ENCODE measurements at places on chromosomes 12 and 14.

DNA sequence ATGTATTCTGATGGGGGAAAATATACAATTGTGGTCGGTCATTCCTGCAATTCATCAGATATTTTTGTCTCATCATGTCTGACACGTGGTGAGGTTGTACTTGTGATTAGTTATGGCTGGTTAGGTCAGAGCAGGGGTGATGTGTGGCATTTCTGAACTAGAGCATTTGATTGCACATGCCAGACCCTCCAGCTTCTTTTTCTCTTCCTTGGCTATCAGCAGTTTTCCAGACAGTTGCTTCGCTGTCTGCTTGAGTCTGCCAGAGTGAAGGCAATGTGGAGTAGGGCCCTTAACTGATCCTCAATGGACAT, 25.9 kb downstream of the TMEM117 start:
- no peak for DNase-seq

GRCh38 chr12:52369211-52369610, 1.9 kb upstream of the KRT85 start:
- no peak for DNase-seq

DNA sequence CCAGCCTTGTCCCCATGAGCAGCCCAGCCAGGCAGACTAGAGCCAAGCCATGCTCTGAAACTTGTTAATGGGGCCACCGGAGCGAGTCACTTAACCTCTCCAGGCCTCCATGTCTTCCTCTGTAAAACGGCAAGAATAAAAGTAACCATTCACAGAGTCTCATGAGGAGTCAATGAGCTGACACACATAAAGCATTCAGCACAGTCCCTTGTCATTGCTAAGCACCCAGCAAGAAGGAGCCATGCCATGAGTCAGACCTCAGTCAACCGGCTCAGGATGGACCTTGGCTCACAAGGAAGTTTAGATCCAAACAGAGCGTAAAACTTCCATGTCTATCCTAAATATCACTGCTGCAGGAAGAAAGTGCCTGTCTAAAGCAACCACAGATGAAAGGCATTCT, 10.6 kb downstream of the FICD start:
- DNase-seq: no peak

DNA sequence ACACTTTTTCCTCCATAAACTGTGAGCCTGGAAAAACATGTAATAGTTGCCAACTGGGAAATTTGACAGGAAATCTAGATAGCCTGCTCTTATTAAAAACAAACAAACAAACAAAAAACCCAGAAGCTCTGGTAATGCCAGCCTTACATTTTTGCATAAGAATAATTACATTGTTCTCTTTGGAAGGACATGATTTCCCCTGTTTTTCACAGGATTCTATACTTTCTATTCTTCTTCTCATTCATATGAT, 137.9 kb downstream of the AEBP2 start:
- DNase-seq: no peak

- DNase-seq: no peak
Measured at GRCh38 chr12:81819991-81820633, 61.0 kb upstream of the PPFIA2 start.

- DNase-seq: no peak
Measured at GRCh38 chr12:93839064-93839463, 161.9 kb downstream of the CRADD start.
